Trophoblast cell (in vitro differentiated cells and primary cell): ENCODE measurements at places on chromosomes 13 and 19.

GRCh38 chr19:45168767-45169351 lies 8.1 kb upstream of the NKPD1 start:
- DNase-seq, result no peak

GRCh38 chr13:33953203-33953602 lies 135.3 kb downstream of the RFC3 start:
- no peak for DNase-seq

GRCh38 chr19:19505669-19506326 lies 9.6 kb downstream of the TSSK6 start:
- no peak for DNase-seq

DNA sequence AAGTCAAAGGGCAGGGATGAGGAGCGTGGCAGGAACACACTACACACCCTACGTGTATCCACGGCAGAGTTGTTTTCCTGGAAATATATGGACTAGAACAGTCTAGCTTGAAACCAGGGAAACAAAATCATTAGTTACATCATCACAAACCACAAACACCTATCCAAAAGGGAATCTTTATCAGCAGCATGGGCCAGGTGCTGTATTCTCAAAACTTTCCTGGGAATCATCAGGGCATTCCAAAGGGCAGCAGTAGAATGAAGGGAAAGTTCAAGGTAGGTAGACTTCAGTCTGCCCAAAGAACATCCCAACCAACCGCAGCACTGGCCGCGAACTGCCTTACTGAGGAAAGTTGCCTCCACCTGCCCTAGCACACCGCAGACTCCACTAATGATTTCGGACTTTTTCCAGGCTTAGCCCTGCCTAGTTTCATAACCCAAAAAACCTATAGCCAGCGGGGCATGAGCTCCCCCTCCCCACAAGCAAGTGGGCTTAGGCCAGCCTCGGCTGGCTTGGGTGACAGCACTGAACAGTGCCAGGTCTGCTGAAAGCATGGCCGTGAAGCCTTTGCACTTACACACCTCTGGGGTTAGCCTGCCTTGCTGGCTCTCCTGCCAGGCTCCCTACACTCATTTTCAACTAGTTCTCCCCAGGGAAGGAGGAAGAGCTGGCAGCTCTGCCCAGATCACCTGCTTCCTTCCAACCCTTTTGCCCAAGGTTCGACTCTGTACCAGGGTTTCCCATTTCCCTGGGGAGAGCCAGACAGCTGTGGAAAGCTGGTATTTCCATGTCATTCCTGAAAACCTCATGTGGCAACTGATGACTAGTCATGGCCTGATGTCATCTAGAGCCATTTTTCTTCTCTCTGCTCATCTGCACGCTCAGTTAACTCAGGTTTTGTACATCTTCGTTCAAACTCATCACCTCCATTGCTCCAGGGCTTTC lies 77.3 kb upstream of the UBAC2 start:
- peak; percentile 92 for DNase-seq

DNA sequence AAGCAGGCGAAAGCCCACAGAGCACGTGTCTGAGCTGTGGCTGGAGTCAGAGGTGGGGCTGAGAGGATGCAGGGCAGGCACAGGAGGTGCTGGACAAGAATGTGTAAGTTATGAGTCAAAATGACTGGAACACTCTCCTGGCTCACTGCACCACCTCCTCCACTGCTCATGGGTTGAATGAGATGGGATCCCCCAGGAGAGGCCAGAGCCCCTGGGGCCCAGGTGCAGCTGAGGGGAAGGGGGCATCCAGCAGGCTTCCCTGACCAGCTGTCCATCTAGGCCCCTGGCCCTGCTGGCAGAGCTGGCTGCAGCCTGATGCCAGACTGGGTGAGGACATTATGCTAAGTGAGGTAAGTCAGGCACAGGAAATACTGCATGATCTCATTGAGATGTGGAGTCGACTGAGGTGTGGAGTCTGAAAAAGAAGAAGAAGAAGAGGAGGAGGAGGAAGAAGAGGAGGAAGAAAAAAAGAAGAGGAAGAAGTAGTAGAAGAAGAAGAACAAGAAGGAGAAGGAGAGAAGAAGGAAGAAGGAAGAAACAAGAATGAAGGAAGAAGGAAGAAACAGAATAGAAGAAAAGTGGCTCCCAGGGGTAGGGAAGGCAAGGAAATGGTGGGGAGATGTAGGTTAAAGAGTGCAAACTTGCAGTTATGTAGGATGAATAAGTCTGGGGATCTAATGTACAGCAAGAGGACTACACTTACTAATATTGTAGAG lies 747.4 kb downstream of the UQCRFS1 start:
- no peak for DNase-seq

DNA sequence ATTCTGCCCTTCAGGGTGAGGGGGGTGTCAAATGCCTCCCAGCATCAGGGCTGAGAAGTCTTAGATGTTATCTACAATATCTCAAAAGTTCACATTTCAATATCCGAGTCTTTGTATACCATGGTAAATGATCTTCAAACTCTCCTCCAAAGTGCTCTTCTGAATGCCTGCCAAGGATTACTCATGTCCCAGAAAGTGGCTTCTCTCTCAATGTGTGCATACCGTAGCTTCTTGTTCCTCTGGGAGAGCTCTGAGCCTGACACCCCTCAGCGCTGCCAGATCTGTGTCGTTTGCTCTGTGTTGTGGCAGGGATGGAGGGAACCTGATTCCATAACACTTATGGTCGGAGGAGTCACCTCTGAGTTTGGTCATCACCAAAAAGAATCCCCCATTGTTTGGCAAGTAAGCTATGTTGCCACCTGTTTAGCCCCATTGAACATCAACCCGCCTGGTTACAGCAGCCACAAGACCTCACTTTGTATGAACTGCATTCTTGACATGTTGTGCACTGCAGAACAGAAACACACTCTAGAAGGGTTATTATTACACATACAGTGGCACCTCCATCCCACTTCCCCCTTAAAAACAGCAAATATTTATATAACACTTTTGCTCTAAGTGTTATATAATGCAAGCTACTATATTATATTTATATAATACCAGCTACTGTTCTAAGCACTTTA lies 163.1 kb upstream of the MIR17HG start:
- DNase-seq, result no peak

DNA sequence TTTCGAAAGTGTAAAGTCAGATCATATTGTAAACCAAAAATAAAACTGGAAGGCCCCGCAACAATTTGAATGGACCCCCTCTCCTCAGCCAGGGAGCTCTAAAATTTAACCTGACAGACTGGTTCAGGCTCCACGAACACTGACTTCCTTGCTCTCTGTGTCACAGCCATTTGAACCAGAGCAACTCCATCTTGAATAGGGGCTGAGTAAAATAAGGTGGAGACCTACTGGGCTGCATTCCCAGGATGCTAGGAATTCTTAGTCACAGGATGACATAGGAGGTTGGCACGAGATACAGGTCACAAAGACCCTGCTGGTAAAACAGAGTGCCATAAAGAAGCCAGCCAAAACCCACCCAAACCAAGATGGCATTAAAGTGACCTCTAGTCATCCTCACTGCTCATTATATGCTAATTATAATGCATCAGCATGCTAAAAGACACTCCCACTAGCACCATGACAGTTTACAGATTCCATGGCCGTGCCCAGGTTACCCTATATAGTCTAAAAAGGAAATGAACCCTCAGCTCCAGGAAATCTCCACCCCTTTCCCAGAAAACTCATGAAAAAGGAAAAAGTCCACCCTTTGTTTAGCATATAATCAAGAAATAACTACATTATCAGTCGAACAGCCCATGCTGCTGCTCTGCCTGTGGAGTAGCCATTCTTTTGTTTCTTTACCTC lies 43.1 kb downstream of the RFXAP start:
- DNase-seq, result peak; percentile 56

DNA sequence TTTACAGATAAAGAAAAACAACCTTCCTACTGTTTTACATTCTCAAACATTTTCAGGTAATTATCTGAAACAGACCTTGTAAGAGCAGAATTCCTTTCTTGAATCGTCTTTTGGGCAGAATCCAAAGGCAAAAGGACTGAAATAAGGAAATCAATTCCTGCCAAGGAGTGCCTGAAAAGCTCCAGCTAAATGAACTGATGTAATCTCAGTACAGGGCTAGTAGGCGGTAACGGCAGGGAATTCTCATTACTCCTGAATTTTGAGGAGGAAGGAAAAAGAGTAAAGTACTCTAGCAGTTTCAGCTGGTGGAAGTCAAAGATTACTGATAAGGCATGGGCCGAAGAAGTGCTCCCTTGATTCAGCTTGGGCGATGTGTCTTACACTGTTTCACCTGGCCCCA lies 168.4 kb downstream of the PCDH9 start:
- no peak for DNase-seq

DNA sequence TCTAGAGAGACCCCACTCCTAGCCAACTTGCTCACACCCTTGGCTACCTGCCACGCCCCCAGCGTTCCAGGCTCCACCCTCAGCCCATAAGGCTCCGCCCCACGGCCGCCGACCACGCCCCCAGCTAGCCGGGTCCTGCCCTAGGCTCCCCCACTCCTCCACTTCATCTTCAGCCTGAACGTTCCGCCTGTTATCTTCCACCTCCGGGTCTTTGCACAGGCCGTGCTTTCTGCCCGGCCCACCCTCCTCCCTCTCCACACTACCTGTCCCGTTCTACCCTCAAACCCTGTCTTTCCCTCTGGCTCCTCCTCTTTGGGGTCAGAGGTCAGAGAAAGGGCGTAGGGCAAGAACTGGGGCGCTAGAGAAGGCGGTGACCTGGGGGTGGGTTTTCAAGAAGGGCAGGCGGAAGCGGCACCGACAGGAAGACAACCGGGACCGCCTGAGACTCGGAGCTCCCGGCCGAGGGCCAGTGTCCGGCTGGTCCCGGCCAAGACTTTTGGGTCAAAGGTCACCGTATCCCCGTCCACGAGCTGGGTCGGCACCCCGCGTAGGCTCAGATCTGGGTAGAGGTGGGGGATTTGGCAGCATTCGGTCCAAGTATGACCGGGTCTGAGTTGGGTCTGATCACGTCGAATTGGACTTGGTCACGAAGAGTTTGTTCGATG lies 2.2 kb downstream of the PDE4C start:
- DNase-seq, result no peak

DNA sequence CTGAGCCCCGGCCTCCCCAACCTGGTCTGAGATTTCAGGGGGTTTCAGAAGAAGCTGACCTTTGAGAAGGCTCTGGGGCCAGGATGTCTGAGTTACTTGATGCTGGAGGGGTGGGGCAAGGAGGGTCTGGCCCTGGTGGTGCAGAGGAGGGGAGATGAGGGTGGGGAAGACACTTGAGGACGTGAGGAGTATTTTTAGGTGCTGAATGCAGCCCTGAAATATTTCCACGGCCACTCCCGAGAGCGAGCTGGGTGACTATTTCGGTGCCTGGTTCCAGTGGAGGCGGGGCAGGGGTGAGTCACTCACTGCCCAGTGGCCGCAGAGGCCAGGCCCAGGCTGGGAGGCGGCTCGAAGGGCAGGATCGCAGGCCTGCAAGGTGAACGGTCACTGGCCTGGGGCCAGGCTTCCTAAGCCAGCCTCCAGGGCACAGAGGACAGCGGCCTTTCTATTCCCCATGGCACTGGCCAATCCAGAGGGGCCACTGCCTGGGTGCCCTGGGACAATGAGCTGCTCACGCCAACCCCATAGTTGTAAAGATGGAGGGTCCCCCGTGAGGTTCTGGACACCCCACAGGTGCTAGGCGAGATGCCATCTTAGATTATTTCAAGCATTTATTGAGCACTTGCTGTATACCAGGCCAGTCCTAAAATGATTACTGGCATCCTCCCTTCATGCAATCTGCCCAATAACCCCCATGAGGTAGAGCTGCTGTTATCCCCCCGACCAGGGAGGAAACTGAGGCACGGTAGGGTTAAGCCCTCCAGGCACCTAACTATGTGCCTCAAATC lies 19.7 kb upstream of the JUND start:
- peak; percentile 97 for DNase-seq

GRCh38 chr13:21606796-21607195 lies 2.8 kb upstream of the MICU2 start:
- DNase-seq, result no peak

DNA sequence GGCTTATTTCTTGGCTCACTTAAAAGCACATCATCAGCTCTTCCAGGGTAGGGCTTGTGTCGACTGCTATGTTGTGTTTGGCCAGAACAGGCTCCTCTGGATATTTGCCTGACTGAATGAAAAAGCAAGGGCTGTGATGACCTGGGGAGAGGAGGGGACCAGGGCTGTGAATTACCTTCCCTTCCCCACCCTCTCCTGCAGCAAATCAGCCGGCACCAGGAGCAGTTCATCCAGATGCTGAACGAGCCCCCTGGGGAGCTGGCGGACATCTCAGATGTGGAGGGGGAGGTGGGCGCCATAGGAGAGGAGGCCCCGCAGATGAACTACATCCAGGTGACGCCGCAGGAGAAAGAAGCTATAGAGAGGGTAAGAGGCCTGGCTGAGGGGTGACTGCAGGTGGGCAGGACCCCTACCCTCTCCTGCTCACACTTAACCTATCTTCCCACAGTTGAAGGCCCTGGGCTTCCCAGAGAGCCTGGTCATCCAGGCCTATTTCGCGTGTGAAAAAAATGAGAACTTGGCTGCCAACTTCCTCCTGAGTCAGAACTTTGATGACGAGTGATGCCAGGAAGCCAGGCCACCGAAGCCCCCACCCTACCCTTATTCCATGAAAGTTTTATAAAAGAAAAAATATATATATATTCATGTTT lies 4.4 kb downstream of the GADD45GIP1 start:
- DNase-seq, result peak; percentile 28

GRCh38 chr13:42981317-42981716 lies 10.7 kb downstream of the EPSTI1 start:
- peak; percentile 68 for DNase-seq

DNA sequence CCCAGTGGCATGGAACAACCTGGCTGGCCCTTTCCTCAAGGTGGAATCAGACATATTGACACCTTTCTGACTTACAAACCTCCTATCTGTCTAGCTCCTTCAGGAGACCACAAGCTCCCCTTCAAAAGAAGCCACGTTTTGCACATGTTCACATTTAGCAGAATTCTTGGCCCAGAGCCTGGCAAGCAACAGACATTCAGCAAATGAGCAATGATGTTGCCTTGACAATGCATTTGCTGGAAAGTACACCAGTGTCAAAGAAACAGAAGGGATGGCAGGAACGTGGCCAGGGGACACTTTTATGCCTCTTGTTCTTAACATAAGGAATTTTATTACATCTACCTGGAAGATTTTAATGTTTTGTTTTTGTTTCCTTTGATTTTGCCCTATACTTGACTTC lies 85.5 kb upstream of the FGF14 start:
- DNase-seq, result no peak

- peak; percentile 56 for DNase-seq
Observed at GRCh38 chr13:23020246-23020843, 160.4 kb upstream of the SGCG start.

DNA sequence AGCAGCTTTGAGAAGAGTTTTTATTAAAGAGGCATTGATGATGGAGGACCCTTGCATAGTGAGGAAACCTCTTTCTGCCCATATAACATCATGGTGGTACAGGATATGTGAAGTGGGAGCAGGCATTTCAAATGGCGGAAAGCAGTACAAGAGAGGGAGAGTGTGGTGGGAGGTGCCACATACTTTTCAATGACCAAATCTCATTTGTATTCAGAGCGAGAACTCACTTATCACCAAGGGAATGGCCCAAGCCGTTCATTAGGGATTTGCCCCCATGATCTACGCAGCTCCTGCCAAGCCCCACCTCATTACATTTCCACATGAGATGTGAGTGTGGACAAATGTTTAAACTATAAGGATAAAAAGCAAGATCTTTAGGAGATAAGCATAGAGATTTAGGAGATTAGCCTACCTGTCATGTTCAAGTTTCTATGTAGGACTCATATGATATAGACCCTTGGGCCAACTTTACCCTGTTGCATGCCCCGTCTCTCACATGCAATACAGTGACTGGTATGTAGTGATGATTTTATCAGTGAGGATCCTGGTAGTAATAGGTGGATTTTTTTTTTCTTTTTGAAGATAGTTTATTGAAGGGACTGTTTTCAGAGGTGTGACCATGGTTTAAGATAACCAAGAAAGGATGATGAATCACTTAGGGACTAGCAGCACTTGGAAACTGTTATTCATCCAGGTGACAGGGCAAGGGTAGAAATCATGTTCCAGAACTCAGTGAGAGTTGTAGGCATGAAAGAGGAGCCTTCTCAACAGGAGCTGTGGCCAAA lies 38.3 kb downstream of the DNAJC15 start:
- peak; percentile 64 for DNase-seq
